ENCODE measurements at places on chromosomes 6 and 20.
A peak's percentile ranks its signal among the peaks of the same experiment; 100 is the strongest.

GRCh38 chr6:116522896-116523295, 11.5 kb downstream of the CALHM5 start:
- DNase-seq: no peak

DNA sequence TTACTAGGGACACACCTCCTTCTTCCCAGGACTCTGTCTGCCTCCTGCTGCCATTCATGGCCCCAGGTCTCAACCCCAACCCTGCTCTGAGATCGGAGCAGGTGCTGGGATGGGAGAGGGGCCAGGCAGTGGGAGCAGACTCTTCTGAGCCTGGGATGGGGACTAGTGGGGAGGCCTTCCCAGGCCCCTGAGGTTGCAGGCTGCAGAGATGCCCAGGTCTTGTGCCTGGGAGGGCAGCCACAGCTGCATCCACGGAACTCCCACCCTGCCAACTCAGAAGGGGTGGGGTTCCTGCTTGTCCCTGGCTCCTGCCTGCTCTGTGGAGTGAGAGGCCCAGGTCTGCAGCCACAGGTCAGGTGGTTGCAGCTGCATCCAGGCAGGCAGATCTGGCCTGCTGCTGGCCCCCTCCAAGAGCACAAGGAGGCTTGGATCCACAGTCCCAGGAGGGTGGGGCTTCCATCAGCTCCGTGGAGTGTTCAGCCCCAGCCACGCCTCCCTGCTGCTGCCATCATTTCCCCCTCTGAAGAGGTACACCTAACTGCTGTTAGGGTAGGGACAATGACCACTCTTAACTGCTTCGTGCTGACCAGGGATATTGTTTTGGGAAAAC, 2.9 kb upstream of the SLC22A1 start:
- no peak for DNase-seq

DNA sequence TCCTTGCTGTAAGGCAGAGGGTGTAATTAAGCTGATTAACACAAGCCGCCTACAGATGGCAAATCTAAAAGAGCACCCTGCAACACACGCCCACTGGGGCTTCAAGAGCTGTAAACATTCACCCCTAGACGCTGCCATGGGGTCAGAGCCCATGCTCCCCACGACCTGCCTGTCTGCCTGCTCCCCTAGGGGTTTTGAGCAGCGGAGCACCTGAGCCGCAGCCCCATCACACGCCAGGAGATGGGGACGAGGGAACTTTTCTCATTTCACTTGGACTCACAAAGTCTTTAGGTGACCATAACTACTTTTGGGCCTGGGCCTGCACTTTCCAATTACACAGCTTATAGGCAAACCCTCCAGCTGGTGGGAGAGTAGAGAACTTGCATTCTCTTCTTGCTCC, 99.0 kb upstream of the SOX4 start:
- no peak for DNase-seq

DNA sequence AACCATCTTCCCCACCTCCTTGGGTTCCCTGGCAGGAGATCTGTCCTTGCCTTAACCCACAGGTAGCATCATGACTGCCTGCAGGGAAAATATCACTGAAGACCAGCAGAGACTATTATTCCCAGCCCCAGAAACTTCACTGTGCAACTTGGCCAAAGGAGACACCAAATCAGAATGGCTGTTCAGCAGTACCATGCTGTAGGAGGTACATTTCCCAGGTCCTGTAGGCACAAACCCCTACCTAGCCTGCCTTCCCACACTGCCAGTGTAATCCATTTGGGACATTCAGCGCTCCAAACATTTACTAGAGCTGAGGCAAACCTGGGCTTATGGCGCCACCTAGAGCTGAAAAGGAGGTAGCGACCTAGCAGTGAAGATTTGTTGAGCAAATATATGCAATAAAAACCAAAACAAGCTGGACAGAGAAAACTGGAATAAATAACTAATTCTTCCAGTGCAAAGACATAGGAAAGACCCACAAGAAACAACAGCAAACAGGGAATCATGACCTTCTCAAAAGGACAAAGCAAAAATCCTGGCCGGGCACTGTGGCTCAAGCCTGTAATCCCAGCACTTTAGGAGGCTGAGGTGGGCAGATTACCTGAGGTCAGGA, 60.3 kb downstream of the VTA1 start:
- DNase-seq: peak; percentile 52

GRCh38 chr20:31608251-31608945, 3.3 kb downstream of the ID1 start:
- DNase-seq: no peak

GRCh38 chr6:38676974-38677544, 25.9 kb downstream of the GLO1 start:
- DNase-seq: no peak

GRCh38 chr6:10451828-10452509, 37.1 kb upstream of the TFAP2A start:
- DNase-seq: no peak

GRCh38 chr20:41604002-41604401, 14.2 kb downstream of the CHD6 start:
- DNase-seq: no peak

DNA sequence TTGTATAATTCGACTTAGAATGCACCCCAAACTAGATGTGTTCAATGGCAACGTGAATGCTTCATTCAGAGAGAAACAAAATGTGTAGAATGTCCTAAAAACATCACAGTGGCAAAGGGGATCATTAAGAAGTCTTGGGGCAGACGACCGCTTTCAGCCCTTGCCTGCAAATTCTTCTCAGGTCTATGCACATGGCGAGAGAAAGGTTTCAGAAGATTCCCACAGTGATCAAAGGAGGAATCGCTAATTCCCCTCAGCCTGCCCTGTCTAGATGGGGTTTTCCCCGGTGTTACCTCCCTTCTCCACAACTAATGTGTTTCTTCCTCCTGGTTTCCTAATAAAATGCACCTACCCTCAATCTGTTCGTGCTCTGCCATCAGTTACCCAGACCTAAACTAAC, 13.3 kb upstream of the NHSL1 start:
- DNase-seq: no peak

GRCh38 chr6:7532232-7532631, 9.2 kb upstream of the DSP start:
- DNase-seq: no peak

DNA sequence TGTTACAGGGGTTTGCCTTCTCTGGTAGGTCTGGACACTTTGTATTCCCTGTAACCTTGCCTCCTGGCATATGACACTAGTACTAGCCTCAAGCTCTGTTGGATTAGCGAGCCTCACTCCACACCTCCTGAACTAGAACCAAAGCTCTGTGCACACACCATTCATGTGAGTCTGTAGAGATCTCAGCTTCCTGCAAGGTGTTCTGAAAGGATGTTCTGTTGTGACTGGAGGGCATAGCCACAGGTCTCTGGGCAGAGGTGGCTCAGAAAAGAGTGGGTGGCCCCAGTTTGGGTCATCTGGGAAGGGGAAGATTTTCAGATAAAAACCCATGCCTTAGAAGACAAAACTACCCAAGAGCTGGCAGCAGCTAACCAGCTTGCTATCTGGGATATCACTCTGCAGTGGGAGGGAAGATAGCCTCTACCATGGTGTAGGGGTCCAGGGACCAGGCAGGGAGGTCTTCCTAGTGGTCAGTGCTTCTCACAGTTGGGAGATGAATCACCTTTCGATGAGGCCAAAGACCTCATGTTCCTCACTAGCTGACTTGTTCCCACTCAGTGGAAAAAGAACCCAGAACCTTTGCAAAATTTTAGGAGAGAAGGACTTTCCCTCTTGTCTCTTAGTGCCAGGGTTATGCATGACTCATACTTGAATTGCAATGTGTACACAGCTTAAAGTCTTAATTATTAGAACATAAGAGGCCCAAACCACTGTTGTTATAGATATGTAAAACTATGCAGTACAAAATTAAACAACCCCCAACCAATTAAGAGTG, 41.4 kb downstream of the HLA-F start:
- DNase-seq: no peak

DNA sequence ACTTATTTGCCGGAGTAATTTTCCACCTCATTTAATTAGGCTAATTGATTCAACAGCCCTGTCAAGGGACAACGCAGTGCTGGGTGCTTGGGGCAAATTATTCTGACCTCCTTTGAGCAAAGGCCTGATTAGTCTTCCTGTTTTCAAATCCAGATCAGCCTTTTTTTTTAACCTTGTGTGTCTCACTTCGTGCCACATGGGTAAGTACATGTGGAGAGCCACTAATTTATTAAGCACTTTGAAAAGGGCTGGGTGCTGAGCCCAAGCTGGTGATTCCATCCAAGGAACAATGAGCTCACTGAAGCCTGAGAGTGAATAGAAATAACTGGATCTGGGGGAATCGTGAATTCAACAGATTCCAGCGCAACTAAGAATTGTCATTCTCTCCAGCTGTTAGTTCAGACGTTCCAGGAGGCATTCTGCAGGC, 229.3 kb downstream of the CLIC5 start:
- no peak for DNase-seq

- no peak for DNase-seq
Observed at GRCh38 chr6:90326404-90327057, 29.9 kb upstream of the BACH2 start.

DNA sequence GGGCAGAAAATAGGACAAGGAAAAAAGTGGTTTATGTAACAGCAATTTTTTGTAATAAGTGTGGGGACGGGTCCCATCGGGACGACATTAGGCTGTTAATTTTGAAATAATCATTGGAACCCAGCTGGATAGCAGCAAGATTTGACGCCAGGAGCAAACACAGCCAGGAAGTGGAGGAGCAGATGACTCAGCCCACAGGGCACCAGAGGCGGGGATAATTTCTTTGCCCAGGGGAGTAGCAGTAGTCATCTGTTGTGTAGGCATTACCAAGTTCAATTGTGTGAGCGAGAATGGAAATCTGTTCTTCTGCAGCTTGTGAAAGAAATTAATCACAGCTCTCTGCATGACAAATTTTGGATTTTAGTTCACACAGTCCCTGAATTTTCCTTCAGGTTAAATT, 22.6 kb upstream of the RIN2 start:
- no peak for DNase-seq

GRCh38 chr6:46367354-46368168, 123.7 kb downstream of the RCAN2 start:
- no peak for DNase-seq

GRCh38 chr6:131038597-131039344, 24.3 kb downstream of the EPB41L2 start:
- DNase-seq: no peak

- DNase-seq: no peak
Observed at GRCh38 chr20:53757472-53757913, 163.9 kb upstream of the ZNF217 start.

DNA sequence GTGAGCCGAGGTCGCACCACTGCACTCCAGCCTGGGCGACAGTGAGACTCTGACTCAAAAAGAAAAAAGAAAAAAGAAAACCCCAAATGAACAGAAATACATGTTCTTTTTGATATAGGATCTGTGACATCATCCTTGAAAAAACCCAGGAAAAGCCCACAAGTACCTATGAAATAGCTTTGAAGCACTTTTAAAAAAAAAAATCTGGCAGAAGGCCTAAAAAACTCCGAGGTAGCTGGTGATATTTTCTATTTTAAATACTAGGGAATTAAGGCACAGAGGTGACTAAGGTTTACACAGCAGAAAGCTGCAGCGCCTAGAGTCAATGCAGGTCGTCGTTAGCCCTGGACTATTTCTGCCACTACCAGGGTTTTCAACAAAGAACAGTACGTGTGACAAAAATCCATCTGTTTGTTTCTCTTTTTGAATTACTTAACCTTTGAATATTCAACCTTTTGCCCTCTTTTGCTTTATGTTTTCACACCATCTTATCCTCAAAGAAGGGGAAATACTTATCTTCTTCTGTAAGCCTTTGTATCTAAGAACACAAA, 39.4 kb upstream of the EEF1A1 start:
- DNase-seq: no peak

DNA sequence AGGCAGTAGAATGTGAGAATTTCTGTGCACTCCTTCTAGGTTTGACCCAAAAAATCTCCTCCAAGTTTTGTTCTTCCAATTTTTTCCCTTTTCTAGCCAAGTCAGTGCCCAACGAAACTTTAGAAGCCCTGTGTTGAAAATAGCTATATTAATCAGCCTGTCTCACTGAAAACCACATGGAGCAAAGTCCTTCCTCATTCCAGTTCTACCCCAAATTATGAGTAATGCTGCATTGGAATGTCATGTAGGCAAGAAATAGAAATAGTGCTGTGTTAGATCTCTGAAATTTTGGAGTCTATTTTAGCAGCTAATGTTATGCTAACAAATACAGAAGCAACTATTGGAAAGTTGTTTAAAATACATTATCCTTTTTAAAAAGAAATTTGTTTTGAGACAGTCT, 725.5 kb downstream of the TBC1D32 start:
- no peak for DNase-seq

GRCh38 chr6:166507809-166508564, 78.5 kb downstream of the RAMACL start:
- no peak for DNase-seq

DNA sequence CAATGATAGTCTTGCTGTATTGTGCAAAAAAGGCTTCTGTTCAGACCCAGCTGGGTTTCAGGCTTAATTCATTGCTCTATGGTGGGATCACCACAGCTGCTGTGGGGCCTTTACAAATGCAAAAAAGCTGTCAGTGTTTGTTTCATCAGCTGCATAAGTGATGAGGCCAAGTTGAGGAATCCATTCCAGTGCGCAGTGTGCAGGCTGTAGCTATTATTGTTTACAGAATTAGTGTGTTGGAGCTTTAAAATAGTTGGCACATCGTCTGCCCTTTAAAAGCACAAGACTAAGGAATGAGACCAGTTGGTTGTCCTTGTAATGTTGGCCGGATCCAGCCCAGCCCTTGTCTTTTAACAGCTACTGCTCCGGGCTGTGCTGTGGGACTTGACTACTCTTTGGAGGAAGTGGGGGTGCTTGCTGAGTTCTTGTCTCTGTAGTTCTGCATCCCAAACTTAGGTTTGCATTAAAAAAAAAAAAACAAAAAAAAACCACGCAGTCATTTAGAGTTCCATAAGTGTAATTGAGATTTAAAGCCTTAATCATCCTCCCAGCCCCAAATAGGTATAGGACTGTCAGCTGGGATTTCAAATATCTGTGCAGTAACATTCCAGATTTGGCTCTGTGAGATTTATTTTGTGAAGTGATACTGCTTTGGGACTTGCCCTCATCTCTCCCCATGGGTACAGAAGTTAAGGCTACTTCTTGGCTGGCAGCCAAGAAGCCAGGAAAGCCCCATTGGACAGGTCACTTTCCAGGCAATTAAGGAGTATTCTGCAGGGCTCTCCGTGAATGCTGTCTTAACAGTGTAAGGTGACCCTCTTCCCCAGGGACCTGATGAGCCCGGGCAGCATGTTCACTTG, 19.3 kb downstream of the JARID2 start:
- DNase-seq: no peak

DNA sequence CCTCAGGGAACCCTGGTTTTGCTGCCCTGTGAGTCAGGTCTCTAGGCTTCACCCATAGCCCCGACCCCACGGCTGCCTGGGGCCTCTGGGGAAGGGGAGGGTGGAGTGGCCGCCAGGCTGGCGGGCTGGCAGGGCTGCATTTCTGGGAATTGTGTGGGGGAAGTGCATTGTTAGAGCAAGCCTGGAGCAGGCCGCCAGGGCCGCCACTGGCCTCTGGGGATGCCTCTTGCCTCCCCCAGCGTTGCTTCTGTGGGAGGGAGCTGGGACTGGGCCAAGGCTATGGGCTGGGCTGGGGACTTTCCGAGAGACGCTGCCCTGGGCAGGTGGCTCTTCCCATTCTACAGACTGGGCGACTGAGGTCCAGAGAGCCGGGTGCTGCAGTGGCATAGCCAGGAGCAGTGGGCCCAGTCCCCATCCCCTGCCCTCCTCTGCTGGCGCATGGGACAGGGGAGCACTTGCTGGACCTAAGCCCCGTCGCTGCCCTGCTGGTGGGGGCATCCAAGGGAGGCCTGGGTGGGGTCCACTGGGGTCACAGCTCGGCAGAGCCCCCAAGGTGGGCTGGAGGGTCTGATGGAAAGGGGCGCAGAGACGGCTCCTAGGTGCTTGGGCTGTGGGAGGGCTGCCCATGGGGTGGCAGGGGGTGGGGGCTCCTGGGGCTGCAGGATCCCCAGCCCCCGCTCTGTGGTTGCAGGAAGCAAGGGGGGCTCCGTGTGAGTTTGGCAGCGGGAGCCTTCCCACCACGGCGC, 6.6 kb upstream of the SOX18 start:
- no peak for DNase-seq

Data from naive thymus-derived CD8-positive, alpha-beta T cell (primary cell).